ENCODE measurements at places on chromosomes 2 and 18.
A peak's percentile ranks its signal among the peaks of the same experiment; 100 is the strongest.

DNA sequence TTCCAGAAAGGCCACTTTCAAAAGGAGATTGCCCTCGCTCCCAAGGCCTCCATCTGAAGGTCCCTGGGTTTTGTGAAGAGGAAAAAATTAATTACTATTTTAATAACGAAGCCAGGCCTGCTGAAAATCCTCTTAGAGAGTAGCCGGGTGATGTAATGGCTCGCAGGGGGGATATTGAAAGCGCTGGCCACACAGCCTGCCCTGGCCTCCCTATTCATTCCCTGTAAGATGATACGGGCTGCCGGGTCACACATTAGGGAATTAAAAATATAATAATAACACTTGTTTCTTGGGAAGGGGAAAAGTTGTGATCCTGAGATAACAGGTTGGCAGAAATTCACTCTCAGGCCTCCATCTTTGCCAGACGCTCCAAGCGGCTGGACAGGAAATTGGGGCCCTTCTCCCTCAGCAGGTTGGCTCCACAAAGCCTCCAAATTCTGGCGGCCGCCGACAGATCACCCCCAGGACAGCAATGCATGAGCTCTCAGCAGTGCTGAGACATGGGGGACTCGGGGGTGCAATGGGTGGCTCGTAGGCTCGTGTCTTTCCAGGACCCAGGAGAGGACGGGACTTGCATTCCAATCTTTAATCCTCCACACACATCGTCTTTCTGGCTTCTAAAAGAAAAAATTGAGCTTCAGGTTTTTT lies 299.9 kb upstream of the SALL3 start:
- DNase-seq = no peak

DNA sequence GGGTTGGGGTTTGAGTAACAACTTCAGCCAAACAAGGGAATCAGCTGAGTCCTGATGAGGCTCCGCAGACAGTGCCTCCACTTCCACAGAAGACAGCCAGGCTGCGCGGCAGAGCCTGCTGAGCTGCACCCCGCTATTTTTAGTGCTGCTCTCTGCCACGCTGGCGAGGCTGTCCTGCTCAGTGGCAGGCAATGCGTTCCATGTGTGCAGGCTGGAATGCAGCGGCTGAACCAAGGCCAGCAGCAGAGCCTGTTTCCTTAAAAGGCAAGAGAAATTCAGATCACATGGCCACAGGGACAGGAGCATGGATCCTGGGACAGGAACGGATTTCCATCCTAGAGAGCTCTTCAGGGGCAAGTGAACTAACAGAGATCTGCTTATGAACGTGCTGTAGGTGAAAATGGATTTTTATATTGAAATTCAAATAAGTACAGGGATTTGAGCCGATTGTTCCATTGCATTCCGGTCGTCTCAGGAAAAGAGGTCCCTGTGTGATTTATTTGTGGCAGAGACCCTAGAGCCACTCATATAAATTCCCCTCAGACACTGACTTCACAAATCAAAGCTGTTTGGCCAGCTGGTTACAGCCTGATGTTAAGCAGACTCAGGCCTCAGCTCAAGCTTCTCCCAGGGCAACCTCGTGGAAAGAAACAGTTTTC lies 98.7 kb downstream of the COL6A3 start:
- peak; percentile 97 for DNase-seq

- DNase-seq = no peak
These were observed 37.5 kb downstream of the SNED1 start for GRCh38 chr2:241035818-241036396.

GRCh38 chr2:57962861-57963260 lies 83.7 kb upstream of the VRK2 start:
- no peak for DNase-seq

DNA sequence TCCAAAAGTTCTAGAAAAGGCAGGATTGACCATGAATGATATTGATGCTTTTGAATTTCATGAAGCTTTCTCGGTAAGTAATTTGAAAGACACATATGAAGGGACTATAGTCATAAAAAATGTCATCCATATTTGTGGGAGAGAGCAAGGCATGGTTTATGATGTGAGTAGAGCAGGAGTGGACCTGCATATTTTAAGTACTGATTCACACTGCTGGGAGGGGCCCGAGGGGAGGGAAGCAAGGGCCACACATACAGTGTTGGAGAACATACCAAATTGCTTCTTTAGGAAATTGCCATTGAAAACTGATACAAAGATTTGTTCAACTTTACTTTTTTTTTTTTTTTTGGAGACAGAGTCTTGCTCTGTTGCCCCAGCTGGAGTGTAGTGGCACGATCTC lies 39.4 kb downstream of the HADHB start:
- DNase-seq = no peak

GRCh38 chr18:65365245-65365980 lies 385.4 kb upstream of the CDH7 start:
- no peak for DNase-seq

DNA sequence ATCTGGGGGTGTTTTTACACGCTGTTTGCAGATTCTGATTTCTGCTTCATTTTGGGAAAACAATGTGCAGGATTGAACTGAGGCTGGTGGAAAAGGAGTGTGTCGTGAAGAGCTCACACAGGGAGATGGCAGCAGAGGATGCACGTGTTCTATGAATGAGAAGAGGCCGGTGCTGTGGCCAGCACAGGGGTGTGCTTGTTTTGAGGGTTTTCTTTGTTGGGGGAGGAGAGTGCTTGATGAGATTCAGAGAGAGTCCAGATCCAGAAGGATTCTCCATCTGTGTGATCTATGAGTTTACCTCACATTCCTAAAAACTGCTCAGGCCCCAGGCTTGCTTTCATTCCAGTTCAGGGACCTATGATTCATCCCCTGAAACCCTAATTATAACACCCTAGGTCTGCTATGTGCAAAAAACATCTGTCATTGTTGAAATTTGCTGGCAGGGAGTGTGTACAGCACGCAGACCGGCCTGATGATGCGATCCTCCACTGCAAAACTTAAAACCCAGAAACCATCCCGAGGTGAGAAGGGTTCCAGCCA lies 12.1 kb downstream of the TGFA start:
- no peak for DNase-seq

DNA sequence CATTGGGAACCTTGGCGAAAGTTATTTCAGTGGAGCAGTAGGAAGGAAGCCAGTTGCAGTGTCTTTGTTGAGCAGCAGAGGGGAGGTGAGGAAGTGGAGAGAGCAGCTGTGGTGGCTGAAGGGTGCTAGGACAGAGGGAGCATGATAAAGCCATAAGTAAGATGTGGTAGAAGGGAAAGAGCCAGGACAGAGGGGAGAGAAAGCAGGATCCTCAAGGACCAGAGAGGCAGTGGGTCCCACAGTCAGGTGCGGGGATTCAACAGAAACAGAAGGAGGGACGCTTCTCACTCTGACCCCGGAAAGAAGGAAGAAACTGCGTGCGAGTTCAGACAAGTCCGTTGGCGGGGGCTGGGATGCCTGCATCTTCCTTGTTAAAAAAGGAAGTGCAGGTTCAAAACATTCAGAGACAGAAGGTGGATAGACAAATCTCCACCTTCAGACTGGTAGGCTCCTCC lies at the start of gene CXCR2:
TSS of gene CXCR2 (plus strand) at position 403 of the 455 bp plus-strand sequence. CDS start 8,774 bp downstream, outside the sequence.
- DNase-seq = no peak

GRCh38 chr2:158603205-158603604 lies 146.5 kb downstream of the PKP4 start:
- DNase-seq = no peak

DNA sequence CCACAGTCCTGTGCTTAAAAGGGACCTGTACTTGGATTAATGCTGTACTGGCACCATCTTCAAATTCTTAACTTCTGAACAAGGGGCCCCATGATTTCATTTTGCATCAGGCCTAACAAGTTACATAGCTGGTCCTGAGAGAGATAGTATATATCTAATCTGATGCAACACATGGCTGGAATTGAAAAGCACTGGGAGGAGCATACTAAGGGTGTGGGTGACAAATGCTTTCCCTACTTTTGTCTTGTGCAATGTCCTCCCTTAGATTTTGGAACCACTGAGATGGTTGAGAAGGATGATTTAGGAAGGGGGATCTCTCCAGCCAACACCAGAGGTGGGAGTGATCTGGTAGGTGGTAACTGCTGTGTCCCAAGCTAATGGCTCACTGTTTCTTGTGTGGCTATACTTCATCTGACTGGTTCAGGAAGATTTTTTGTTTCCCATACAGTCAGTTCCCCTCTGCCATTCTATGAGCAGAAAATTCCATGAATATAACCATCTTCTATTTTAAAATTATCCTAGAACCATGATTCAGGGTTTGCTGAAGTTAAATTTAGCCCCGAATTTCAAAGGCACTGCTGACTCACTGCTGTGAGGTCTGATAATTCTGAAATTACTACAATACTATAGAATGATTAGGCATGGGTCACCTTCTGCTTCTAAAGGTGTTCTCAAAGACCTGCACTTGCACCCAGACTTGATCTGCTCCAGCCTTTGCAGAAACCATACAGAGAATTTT lies 108.3 kb upstream of the NCKAP5 start:
- no peak for DNase-seq

- DNase-seq = no peak
These were observed 31.2 kb downstream of the PROC start for GRCh38 chr2:127449414-127449813.

- peak; percentile 89 for DNase-seq
These were observed 219.2 kb upstream of the UBE2E3 start for GRCh38 chr2:180761224-180761623.

- no peak for DNase-seq
These were observed 36.0 kb upstream of the DYNC2LI1 start for GRCh38 chr2:43737855-43738254.

DNA sequence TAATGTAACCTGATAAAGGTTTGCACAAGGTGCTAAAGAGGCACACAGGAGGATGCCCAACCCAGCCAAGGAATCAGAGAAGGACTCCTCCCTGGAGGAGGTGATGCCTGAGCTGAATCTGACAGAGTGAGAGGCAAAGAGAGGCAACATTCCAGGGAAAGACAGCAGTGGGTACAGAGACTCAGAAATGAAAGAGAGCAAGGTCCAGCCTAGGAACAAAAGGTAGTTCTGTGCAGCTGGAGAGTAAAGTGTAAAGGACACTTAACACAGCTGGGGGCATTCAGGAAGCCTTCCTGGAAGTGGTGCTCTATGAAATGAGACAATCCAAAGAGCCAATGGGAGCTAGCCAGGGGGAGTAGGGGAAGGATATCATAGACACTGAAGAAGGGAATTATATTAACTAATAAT lies 181.0 kb upstream of the GLI2 start:
- no peak for DNase-seq

DNA sequence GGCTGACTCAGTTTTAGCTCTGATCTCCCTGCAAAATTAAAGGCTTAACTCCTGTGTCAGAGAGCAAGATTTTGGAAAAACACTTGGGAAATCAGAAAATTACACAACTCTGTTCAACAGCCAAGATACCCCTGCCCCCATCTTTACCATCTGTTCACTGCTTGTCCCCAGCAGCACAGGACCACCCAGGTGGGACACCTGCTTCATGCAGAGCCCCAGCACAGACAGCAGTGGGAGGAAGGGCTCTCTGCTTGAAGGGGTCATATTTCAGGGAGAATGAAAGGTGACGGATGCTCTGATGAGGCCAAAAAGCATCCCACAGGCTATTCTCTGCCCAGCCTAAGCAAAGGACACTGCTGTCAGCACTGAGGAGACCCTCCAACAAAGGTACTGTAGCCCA lies 584.6 kb upstream of the KLHL29 start:
- DNase-seq = no peak

GRCh38 chr18:40810372-40810771 lies 1144.7 kb upstream of the PIK3C3 start:
- no peak for DNase-seq

DNA sequence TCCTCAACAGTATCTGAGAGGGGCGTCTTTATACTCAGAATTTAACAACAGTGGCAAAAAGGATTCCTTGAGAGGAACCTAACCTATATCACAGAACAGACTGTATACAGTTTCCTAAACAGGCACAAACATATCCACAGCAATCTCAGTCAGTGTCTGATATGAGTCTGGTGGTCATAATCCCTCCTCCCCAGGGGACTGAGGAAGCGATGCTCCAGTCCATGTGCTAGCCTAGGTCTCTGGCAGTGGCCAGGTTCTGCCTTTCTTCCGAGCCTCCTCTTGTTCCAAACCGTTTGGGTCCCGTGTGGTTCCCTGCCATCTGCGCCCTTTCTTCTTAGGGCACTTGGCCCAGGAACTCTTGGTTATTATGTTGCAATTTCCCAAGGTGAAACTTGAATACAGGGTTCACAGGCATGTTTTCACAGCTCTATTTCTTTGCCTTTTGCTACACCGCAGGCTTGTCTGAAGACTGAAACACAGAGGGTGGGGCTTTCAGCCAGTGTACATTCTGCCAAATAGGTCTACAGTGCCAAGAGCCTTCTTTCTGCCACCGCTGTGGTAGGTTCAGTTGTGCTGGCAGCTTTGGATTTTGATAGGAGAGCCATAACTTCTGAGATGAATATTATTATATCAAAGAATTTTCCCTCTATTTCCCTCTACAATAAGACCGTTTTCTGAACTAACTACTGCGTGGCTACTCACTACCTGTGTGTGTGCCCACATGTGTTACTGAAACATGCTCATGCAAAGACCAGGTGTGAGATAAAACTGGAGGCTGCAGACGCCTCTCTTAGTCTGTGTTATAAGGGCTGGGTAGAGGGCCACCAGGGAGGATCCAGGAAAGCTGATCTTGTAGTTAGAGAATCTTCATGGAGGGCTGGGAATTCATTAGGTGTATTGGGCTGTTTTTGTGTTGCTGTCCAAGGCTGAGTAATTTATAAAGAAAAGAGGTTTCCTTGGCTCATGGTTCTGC lies 75.0 kb upstream of the HAAO start:
- DNase-seq = no peak

Measured in fibroblast of gingiva (primary cell).